Stimulated activated CD8-positive, alpha-beta memory T cell treated with anti-CD3 and anti-CD28 coated beads, Interleukin-2, amount 100 ng/mL, for 48 hours (primary cell): ENCODE measurements at places on chromosomes 5 and 9.

GRCh38 chr9:128142061-128142460 lies 7.2 kb upstream of the LCN2 start:
- no peak for DNase-seq

DNA sequence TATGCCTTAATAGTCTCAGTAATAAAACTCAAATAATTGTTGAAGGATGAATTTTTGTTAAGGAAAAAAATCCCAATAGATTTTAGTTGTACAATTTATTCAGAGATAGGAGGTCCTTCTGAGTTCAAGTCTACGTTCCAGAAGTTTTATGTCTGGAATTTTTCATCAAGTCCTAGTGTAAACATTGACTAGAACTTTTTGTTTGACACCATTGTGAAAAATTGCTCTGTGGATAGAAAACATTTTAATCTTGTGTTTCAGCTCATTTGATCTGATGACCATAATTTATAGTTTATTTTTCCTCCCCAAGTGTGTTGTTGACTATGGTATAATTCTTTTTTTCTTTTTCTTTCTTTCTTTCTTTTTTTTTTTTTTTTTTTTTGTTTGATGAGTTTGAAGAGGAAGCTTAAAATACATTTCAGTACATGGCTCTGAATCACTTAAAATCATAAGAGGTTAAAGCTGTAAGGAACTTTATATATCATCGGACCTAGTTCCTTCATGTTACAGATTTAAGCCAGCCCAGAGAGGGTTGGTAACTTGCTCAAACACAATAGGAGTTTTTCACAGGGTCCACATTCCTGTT lies 20.7 kb downstream of the ITGA1 start:
- no peak for DNase-seq

DNA sequence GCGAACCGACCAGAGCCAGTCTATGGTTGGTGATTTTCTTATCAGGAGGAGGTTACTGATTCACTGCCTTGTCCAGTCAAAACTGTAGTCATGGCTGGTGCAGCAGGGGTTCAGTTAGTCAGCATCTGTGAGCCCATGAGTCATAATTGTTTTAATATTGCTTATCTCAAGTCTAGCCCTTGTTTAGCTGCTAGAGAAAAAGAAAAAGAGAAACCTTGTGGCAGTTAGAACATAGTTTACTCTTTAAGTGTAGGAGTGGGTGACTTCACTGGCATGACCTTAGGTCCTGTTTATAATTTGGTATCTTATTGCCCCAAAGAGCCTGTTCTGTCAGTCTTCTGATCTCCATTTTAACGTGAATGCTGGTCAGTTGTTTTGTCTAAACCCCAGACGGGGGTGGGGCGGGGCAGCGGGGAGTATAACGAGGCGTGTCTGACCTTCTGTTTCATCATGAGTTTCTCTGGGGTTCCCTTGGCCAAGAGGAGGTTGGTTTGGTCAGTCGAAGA lies 76.9 kb upstream of the NFIL3 start:
- DNase-seq = no peak

- no peak for DNase-seq
Measured at GRCh38 chr9:95008151-95008771, 281.8 kb downstream of the AOPEP start.

DNA sequence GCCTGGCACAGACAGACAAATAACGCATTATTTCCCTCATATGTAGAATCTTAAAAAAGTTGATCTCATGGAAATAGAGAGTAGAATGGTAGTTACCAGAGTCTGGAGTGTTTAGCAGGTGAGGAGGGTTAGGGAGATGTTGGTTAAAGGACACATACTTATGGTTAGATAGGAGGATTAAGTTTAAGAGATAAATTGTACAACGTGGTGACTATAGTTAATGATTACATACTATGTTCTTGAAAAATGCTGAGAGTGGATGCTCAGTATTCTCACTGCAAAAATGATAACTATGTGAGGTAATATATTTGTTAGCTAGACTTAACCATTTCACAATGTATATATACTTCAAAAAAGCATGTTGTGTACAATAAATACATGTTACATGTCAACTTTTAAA lies 38.0 kb downstream of the CERT1 start:
- no peak for DNase-seq

DNA sequence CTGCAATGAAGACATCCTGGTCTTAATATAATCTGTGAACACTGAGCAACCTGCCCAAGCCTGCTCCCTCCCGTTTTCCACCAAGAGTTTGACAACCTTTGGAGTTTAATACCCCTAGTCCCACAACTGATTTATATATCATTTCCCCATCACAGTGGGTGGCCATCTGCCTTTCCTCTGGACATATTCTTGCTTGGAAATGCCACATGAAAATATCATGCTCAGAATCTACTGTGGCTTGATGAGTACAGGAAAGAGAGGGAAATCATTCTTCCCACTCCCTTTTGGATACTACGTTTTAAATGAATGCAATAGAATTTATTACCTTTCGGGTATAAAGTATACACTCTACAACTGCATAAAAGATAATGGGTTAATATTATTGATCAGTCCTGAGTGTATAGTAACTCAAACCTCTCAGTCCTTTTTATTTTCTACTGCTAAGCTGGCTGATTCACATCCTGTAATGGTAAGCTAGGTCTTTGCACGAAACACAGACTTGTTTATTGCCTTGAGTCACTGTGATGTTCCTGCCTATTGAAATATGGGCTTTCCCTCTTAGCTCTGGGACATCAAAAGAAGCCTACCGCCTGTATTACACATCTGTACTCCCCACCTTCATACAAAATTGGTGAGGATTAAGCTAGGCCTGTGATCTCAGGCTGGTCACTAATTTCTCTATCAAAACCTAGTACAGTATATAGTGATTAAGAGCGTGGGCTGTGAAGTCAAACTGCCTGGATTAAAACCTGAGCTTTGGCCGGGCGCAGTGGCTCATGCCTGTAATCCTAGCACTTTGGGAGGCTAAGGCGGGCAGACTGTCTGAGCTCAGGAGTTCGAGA lies 67.6 kb upstream of the NR5A1 start:
- no peak for DNase-seq

DNA sequence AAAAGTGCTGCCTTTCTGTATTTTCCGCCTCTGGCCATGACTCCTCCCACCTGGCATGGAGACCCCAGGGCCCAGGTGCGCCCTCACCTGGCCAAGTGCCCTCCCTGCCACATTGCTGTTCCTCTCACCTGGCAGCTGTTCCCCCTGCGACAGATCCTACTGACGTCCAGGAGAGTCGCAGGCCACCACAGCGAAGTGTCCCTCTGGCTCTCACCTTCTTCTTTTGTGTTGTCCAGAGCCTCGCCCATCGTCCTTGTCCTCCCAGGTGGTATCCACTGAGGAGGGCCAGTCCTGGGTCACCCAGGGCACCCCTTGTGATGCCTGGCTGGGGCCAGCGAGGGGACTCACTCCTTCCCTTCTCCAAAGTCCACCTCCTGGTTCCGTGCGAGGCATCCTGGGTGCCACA lies 2.6 kb downstream of the NKD2 start:
- peak; percentile 49 for DNase-seq

GRCh38 chr9:129141066-129142041 lies 30.1 kb downstream of the PTPA start:
- DNase-seq = no peak

DNA sequence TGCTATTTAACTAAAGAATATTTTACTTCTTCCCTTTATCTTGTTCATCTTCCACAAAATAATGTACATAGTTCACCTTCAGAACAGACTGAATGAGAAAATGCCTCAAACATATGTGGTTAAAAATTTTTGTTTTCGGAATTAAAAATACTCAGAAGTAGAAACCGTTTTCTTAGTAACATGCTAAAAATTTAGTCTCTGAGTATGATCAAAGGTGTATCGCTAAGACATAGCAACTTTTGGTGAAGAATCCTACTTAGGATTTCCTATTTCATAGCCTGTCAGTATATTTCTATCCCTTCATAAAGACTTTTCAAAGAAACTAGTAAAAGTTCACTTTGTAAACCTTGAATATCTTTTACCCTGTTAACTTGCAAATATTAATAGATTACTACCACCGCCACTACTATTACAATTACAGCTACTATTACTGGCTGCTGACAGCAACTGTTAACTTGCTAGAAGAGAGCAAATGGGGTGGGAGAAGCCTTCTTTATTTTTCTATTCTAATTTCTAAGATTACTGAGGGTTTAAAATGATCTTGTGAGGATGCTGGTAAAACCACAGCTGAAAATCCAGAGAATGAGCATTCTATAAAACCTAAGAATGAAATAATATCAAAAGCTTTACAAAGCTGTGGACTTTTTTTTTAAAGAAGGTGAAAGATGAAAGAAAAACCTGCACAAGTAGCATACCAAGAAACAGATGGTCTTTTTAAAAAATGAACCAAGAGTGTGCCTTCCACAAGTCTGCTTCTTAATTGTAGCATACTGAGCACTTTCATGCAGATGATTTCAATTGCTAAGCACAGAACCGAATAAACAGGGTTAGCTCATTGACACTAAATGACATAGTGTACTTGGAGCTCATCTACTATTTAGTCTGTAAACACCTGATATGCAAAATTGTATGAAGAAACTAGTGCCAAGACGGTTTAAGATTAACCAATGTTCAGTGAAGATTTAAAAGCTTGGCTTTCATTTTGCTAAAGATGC lies 246.3 kb upstream of the EFNA5 start:
- no peak for DNase-seq

GRCh38 chr5:120614531-120615180 lies 150.6 kb downstream of the PRR16 start:
- no peak for DNase-seq

GRCh38 chr9:81621118-81621517 lies 68.2 kb downstream of the TLE1 start:
- no peak for DNase-seq

DNA sequence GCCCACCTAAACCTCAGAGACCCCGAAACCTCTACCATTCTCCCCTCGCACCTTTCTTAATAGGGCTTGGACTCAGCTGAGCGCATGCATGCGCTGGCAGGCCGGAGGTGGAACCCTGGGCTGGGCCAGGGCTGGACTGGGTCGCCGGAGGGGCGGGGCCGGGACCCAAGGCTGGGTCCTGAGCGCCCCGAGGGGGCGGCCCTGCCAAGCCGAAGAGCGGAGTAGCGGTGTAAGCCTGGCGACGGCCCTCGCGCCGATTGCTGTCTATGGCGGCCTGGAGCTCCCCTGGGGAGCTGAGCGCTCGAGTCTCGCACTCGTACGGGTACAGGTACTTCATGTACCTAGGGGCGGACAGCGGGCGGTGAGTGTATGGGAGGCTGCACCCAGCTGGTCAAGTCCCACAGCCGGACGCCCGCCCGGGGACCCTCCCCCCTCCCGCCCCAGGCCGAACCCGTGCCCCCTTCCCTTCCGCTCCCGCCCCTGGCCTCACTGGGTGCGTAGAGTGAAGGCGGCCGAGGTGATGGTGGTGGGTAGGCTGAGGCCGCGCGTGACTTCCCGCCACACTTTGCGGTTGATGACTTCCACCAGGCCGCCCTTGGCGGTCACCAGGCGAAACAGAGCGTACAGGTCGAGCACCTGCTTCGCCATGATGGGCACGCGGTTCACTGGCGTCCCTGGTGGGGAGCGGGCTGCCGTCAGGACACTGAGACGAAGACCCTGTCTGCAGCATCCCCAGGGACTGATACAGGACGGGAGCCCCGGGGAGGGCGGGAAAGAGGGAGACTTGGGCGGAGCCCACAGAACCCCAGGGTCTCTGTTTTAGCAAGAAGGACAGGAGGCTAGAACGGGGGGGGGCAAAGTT lies 3.3 kb upstream of the DCTN3 start:
- DNase-seq = no peak

GRCh38 chr5:153865016-153865415 lies 173.7 kb downstream of the FAM114A2 start:
- no peak for DNase-seq

DNA sequence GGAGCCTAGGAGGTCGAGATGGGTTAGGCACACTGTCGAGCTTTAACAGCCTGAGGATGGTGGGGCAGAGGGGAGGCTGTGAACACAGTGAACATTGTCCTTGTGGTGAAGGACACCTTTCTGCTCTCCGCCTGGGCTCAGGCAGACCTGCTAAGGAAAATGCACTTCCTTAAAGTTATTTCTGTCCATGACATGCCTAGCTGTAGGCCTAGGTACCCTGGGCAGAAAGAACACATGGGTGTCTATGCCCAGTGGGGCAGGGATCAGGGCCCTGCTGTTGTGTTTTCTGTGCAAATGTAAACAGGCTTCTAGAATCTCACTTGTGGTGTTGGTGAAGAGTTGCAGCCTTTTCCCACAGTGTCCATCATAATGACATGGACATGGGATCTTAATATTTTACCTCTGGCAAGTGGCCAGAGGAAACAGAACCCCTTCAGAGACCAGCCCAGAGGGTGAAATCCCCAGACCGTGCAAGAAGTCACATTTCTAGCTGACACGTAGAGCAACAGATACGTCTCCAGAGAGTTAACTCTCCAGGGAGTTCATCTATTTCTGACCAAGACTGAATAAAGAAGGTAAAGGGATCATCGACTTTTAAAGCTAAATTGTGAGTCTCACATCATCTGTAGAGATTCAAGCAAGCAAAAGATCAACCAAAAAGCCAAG lies 79.2 kb downstream of the C9orf152 start:
- no peak for DNase-seq

DNA sequence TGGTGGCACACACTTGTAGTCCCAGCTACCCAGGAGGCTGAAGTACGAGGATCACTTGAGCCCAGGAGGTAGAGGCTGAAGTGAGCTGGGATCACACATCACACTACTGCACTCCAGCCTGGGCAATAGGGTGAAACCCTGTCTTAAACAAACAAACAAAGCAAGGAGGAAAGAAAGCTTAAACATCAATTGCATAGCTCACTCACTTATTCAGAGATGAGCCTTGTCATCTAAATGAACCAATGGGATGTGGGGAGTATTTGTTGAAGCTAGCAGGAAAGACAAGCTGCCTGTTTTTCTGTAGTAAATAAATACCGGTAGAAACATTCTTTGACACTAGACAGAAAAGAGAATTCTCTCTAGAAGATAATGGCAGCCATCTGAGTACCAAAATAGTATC lies 161.0 kb upstream of the SLC12A2 start:
- no peak for DNase-seq

DNA sequence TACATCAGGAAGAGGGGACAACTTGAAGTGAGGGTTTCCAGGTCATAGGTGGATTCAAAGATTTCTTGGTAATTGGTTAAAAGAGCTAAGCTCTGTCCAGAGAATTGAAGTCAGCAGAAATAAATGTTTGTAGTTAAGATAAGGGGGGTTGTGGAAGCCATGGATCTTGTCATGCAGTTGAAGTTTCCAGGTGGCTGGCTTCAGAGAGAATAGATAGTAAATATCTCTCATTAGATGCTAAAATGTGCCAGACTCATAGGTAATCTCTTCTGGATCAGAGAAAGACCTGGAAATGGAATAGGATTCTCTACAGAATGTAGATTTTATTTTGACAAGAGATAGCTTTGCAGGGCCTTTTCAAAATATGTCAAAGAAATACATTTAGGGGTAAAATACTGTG lies 491.7 kb downstream of the PRR16 start:
- no peak for DNase-seq

GRCh38 chr5:147081311-147081764 lies 153.5 kb upstream of the STK32A start:
- no peak for DNase-seq

GRCh38 chr5:80755626-80756025 lies 100.8 kb upstream of the DHFR start:
- DNase-seq = no peak

- DNase-seq = no peak
Measured at GRCh38 chr5:38257308-38258041, 884 bp upstream of the EGFLAM start.

GRCh38 chr9:132677976-132678375 lies 7.7 kb downstream of the GTF3C4 start:
- no peak for DNase-seq
